ENCODE measurements at places on chromosomes 2 and 18.

DNA sequence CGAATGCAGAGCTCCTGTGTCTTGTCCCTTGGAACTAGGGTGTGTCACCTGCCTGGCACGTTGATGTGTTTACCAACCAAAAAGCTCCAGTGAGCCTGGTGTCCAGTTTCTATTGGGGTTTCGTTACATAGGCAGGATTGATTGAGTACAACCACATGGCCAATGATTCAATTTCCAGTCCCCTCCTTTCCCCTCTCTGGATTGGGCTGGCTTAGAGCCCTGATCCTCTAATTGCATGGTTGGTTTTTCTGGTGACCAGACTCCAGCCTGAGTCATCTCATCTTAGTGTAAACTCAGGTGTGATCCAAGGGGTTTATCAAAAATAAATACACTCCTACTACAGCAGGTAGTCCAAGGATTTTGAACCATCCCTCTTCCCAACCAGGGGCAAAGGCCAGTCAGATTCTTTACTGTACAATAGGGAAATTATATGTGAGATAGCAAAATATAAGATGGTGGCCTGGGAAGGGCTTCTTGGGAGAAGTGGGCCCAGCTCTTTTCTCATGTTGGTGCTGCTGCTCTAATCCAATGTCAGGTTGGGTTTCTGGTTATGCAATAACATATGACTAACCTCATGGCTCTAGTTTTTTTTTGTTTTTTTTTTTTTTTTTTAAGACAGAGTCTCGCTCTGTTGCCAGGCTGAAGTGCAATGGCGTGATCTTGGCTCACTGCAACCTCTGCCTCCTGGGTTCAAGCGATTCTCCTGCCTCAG, 64.7 kb upstream of the MGAT5 start:
- no peak for DNase-seq

GRCh38 chr2:136214307-136215200, 96.6 kb upstream of the CXCR4 start:
- DNase-seq = no peak

DNA sequence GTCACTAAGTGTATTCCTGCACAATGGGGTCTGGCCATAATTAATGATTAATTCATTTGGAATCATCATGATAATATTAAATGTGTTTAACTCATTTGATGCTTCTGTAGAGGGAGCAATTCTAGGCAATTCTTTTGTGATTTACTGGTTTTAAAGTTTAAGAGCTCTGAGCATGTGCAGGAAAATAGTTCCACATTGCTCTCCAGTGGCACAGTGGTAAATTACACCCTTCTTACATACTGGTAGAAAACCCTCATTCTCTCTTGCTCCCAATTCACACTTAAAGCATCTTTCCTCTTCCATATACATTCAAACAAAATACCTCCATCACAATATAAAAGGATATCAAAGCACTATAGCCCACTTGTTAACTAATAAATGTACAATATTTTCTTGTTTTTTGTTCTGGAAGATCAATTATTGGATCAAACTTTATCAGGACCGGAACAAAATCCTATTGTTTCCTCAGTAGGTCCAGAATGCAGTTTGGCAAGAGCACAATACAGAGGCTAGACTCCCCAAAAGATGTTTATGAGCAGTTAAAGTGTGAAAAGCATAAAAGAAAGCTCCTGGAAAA, 844.3 kb downstream of the MBD2 start:
- DNase-seq = no peak

- DNase-seq = no peak
These were observed 944.0 kb downstream of the DPP10 start for GRCh38 chr2:115386465-115386864.

DNA sequence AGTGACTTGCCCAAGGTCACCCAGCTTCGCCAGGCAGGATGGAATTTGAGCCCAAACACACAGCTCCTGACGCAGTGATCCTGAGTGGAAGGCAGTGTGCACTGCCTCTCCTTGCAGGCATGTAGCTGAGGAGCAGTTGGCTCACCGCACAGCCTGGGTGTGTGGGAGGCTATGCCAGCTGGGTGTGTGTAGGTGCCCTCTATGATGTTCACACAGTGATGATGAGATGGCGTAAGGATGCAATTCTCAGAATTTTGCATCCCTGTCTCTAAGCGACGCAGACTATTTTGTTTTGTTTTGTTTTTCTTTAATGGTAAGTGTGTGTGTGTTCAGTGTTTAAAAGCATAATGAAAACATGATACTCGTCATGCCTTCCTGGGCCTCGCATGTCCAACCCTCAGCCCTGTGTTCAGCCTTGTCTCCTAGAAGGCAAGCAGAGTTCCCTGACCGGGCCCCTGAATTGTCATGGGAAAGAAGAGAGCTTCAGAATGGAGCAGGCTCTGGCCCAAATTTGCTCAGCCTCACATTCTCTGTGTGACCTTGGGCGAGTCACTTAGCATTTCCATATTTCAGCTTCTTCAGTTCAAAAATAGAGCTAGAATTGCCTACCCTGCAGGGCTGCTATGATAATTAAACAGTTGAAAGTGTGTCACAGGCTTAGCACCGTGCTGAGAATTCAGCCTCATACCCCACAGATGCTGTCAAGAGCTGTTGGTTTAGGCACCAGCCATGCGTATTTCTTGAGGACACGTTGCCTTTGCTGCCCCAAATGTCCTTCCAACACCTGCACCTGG, 603.6 kb upstream of the RAB6C start:
- no peak for DNase-seq

- no peak for DNase-seq
These were observed 269.9 kb downstream of the PID1 start for GRCh38 chr2:229001196-229001595.

DNA sequence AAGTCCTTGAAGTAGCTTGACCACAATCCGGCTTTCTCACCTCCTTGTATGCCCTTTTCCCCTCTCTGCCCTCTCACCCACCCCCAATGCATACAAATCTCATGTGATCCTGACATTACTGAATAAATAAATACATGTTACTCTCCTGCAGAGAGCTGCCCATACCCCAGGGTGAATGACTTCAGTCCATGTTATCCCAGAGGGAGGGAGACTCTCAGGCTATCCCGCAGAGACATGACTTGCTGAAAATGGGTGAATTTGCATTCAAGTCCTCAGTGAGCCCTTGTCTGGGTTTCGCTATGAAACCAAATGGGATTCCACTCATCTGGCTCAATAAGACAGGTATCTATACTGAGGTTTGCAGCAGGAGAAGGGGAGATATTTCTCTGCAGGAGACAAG, 168.5 kb downstream of the FHOD3 start:
- DNase-seq = no peak

GRCh38 chr2:76713312-76713711, 808.9 kb downstream of the LRRTM4 start:
- no peak for DNase-seq

GRCh38 chr2:149490296-149490695, 97.3 kb downstream of the MMADHC start:
- no peak for DNase-seq

DNA sequence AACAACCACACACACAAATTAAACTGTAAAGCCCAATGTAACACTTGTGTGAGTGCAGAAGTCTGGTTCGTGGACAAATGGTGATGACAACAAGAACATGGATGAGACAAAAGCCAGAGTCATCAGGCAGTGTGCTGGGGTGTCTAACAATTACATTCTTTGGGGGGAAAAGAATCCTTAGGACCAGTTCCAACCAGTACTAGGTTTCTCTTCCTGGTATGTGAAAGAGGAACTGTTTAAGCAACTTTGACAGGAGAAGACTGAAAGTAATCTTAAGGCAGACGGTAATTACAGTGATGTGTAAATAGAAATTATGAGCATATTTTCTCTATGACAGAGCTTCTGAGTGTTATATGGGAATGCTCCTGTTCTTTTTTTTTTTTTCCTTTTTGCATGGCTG, 133.4 kb downstream of the AFF3 start:
- DNase-seq = no peak

- DNase-seq = peak; percentile 27
These were observed 3.8 kb downstream of the GBX2 start for GRCh38 chr2:236164201-236164924.

- no peak for DNase-seq
These were observed 1.1 kb downstream of the ID2 start for GRCh38 chr2:8682719-8683667.

DNA sequence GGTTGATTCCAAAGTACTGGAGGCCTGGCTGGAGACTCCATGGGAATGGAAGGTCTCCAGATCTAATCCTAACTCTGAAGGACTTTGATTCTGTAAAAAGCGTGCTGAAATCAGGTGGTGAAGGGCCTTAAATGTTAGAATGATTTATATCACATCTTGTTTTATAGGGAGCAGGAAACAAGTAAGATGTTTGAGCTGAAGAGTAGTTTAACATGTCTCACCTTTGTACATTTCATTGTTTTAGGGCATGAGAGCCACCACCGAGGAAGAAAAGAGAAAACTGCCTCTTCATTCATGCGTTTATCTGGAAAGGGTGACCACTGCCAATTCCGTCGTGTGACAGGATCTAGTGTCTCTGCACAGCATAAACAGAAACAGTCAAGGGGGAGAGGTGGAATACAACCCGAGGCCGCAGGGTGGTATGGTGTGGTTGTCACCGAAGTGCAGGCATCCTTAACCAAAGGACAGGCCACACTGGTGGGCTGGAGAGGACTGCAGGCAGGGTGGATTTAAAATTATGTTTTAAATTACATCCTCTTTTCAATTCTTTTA, 445.3 kb downstream of the SLC4A3 start:
- no peak for DNase-seq

DNA sequence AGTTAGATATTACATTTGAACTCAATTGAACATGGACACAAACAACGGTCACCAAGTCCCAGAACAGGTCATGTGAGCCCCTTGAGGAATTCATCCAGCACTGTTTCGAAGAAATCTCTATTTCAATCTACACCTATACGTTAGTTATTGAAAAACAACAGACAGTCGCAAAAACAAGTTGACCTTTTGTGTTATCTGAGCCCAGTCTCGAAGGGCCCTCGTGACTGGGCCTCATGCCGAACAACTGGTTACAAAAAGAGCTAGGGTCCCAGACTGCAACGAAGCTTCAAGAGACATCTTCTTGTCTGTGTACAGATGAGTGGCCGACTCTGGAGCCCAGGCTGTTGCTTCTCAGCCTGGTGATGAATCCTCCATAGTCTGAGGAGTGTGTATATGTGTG, 5.3 kb upstream of the DSG2 start:
- DNase-seq = no peak

GRCh38 chr2:113216891-113217454, 43.2 kb downstream of the PSD4 start:
- no peak for DNase-seq

DNA sequence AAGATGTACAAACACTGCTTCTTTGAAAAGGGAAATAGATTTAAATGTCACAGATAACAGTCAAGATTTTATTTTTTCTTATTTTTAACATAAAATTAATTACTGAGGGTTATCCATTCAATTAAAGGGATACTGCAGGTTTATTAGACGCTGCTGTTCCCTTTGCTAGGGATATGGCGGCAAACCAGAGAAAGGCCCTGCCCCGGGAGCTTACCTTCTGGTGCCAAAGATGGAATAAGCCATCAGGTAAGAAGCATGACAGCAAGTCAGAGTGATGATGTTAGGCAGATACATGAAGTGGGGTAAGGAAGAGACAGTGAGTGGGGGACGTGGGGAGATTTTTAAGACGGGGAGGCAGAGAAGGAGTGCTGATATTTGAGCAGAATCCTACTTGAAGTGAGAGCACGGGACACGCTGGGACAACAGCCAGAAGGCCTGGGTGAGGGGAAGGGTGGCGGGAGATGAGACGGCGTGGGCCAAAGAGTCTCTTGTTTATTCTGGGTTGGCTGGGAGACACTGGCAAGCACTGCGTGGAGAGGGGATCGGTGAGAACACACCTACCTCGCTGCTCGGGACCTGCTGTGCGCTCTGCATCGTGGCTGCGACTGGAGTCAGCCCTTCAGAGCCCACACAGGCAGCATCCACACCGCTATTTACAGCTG, 250.5 kb upstream of the TMEM200C start:
- DNase-seq = no peak

- DNase-seq = no peak
These were observed 182.2 kb downstream of the ZFP36L2 start for GRCh38 chr2:43044093-43044681.

DNA sequence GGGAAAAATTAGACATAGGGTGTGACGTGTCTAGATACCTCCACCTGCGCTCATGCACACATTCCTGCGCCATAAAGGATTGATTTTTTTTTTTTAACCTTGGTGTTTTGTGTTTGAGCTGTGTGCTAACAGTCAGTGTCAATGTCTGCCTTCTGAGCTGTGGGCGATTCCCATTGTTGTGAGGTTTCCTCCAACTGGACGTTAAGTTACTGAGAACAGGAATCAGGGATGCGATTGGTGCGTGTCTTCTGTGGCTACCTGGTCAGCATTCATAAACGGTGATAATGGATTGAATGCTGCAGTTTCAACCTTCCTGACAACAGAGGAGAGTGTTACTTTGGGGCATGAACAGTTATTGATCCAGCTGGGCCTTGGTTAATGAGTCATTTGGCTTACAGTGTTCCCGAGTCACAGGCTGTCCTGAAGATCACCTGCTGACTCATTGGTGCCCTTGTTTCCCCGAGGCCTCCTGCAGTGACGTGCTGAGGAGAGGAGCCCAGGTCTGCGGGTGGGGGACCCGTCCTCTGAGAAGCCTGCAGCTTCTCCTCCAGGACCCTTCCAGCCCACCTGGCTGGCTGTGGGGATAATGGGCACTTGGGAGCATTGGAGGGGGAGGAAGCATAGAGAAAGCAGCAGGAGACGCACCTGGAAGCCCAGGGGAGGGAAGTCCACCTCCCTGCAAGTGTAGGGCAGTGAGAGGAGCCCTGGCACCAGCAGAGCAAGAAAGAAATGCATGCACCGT, 25.8 kb upstream of the CABYR start:
- no peak for DNase-seq

GRCh38 chr2:147356157-147356556, 488.7 kb upstream of the ACVR2A start:
- DNase-seq = no peak

DNA sequence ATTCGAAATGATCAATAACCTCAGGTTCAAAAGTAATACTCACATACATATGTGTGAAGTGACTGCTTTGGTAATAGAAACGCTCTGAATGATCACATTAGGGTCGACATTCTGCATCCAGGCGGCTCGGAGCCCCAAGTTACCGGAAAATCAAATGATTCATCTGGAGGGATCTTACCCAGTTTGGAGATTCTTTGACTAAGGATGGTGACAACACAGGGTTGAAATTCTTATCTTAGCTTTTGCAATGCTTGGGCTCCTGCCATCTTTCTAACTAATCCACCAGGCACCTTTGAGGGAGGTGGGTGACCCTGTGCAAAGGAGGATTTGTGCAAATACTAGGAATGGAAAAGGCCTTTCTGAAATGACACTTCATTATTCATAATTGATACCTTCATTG, 10.8 kb downstream of the GBX2 start:
- no peak for DNase-seq

DNA sequence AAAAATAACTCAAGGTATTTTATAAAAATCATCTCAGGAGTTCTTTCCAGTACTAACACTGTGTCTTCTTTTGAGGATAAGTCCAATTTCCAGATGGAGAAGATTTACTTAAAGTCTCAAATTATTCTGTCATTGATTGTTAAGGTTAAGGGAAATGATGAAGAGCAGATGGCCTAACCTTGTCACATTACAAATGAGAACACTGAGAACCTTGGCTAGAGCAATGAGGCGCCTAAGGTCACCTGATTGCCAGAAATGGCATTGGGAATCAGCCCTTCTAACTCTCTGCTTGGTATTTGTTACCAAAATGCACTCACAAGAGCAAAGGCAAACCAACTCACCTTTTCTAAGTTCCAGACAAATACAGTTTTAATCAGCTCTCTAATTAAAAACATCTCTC, 835.1 kb downstream of the RNF144A start:
- DNase-seq = no peak

- DNase-seq = peak; percentile 16
These were observed 312.2 kb downstream of the LRATD1 start for GRCh38 chr2:14944562-14945346.

Data from 8988T (cell line).